ENCODE measurements at places on chromosomes 12 and 14.

DNA sequence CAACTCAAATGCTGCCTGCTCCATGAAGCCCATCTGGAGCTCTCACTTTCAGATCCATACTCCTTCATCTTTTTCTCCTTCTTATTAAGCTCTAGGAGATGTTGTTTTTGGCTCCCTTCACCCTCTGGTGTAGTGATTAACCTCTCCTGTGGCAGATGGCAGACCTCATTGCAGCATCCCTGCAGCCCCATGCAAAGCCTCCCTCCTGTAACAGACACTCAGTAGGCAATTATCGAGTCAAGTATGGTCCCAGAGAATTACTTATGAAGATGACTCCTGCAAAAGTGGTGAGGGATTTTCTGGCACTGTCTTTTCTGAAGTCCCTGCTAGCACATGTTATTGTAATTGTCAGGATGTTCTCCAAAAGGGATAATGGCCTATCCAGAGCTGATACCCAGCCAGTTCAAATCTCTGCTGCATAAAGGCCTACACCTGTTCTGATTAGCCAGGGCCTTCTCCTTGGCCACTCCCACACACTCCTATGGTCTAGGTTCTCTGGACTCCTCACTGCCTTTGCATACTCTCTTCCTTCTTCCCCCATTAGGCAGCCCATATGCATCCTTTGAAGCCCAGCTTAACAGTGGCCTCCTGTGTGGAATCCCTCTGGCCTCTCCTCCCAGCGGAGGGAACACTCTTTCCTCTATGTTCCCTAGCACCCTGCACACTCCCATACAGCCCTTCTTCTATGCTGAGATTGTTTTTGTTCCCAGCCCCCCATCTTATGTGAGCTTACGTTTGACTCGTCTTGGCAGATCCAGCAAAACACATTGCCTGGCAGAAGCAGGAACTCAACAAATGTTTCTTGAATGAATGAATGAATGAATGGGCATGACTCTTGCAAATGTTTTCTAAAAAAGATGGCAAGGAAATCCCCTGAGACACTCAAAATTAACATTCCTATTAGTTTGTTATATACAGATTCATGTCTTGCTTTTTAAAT, 43.9 kb upstream of the MDM1 start:
- no peak for DNase-seq

GRCh38 chr12:51686727-51687126, 95.7 kb downstream of the SCN8A start:
- no peak for DNase-seq

DNA sequence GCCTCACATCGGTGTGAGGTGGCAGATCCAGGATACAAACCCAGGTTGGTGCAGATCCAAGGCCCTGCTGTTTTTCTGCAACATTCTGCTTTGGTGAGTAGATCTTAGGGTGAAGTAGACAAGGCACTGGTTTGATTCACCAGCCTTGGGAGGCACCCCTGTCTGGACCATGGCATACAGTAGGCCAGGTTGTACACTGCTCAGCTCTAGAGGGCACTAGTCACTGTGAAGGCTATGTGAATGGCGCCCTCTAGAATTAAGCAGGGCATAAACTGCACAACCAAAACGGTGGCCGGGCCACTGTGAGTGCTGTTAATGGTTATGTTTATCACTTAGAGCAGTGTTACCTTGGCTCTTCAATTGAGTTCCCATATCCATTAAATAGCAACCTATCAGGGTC, 280.6 kb upstream of the PWP1 start:
- DNase-seq: no peak

- DNase-seq: peak; percentile 24
Observed at GRCh38 chr12:49533331-49533730, 5.5 kb upstream of the KCNH3 start.

- DNase-seq: no peak
Observed at GRCh38 chr14:34120185-34120977, 169.5 kb upstream of the EGLN3 start.

DNA sequence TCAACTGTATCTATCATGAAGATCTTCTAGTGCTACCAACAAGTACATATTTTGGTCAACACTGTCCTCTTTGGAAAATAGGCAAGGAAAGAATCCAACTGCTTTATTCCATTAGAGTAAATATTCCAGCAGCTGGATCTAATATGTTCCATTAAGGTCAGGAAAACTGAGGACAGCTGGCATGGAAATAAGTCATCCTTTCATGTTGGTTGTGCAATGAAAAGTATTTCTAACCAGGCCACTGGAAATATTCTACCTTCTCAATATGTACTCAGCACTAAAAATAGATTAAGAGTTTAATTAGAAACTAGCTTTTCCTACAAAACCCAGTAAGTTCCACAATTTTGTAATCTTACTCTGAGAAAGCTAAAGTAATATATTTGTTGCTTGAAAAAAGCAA, 19.6 kb downstream of the HIGD1C start:
- DNase-seq: no peak

DNA sequence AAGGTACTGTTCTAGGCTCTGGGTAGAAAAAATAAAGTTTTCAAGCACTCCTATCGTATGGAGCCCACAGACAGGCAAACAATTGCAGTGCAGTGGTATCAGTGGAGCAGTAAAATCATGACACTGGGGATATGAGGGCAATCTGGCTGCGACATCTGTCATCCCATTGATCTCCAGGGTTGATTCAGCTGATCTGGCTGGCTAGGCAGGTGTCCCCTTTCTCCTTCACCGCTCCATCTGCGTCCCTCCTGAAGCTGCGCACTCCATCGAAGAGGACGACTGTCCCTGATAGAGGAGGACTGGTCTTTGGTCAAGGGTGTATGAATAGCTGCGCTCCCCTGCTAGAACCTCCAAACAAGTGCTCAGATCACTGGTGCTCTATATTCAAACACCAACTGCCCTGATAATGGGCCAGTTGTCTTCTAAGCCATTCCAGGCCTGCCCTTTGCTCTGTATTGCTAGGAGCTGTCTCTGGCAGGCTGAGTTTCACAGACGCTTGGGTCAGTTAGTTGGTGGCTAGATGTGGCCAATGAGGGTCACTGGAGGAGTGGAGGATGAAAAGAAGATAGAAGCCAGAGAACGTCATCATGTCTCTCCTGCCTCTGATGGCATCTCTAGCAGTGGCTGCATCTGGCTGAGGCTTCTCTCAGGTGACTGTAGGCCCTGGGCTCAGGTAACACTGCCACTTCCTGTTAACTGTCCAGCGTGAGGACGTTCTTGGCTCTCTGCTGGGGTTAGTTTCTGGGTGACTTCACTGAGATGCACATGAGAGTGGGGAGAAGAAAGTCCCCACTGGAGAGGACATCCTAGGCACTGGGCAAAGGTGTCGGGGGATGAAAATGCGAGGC, 205.0 kb upstream of the FOXN3 start:
- DNase-seq: no peak

- no peak for DNase-seq
Observed at GRCh38 chr12:20807192-20808080, 3.1 kb upstream of the SLCO1B3 start.

GRCh38 chr12:101010896-101011295, 199.1 kb downstream of the SLC5A8 start:
- DNase-seq: no peak

DNA sequence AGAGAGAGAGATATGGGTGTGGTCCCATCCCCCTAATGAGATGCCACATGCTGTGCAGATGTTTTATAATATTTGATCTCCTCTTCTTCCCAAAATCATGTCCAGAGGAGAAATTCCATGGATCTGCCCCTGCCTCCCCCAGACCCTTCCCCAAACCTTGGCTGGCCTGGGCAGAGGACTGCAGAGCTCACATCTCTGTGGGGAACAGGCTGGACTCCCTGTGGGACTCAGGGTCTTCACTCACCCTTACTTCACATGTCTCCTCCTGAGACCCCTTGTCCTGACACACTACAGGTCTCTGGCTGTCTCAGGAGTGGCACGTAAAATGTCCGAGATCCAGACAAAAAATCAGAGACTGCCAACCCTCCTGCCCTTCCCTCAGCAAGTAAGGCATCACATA, 76.0 kb upstream of the CAPRIN2 start:
- DNase-seq: no peak

DNA sequence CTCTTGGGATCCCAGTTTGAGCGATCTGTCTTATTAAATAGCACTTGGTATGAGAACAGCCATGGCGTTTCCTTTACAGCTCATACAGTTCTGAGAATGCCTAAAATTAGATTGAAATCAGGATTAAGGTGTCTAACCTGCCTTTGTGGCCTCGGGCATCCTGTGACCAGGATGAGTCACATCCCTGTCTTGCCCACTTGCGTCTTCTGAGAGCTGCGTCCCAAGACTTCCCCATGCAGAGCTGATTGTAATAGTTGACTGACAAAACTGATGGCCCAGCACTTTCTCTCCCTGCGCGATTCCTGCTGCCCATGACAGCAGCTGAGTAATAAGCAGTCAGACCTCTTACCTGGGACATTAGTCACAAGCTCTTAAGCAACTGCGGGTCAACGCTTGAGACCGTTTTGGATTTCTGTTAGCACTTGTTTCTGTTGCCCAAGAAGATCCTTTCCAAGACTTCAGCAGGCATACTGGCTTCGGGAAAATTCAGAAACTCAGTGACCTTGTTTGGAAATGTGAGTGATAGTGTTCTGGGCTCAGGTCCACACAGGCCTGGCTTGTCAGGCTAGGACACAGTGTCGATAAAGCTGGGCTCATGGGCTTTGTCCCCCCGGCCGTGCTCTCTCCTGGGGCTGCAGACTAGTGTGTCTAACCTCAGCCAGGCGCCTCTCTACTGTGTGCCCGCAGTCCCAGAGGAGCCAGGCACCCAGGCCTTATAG, 169.9 kb upstream of the HIF1A start:
- DNase-seq: peak; percentile 83

GRCh38 chr12:100942984-100943749, 148.6 kb downstream of the ANO4 start:
- no peak for DNase-seq

DNA sequence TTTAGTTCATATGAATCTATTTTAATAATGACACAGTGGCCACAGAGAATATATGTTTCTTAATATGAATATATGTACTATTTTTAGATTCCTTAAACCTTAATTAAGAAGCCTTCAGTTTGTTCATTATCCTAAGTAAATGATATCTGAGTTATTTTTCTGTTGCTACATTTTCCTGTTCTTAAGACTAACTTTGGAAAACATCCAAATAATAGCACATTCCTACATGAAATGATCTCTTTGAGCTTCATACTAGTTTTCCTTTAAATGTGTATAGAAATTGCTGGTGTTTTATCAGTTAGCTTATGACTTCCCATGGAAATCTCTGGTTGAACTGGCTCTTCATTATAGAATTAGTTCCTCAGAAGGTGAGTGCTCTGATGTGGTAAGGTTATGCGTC, 72.1 kb downstream of the POLR3B start:
- no peak for DNase-seq

DNA sequence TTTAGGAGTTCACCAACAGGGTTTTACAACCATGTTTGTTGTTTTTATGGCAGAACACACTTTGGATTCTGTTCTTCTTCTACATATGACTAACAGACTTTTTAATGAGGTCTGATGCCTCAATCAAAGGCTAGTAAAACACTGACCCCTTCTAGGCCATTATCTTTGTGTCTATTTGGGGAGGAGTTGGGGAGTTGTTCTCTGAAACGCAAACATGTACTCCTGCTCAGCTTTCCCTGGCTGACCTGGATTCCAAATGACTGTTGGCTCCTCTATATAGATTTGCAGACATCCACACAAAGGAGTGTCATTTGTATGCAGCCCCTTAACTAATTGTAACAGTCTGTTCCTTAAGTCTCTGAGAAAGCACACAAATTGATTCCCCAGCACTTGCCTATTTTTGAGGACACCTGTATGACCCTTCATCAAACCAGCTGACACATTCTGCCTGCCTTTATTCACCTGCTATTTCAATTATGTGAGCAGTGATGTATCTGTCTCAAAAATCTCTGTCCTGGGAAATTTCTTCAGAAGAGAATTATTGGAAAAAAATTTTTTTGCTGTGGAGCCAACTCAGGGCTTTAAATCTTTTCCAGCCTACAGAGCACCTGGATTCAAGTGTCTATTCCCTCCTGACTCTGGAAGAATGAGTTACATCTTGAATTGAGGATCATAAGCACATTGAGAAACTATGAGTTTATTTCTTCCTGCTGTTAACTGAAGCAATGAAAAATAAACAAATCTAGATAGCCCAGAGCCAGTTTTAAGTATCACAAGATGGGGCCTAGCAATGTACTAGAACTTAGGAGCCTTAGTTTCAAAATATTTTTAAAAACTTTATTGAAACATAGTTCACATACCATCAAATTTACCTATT, 417.2 kb downstream of the RAD51B start:
- no peak for DNase-seq

GRCh38 chr12:65765436-65765813, 58.9 kb upstream of the HMGA2 start:
- no peak for DNase-seq

GRCh38 chr14:104284107-104284592, 145.8 kb downstream of the KIF26A start:
- DNase-seq: peak; percentile 60

DNA sequence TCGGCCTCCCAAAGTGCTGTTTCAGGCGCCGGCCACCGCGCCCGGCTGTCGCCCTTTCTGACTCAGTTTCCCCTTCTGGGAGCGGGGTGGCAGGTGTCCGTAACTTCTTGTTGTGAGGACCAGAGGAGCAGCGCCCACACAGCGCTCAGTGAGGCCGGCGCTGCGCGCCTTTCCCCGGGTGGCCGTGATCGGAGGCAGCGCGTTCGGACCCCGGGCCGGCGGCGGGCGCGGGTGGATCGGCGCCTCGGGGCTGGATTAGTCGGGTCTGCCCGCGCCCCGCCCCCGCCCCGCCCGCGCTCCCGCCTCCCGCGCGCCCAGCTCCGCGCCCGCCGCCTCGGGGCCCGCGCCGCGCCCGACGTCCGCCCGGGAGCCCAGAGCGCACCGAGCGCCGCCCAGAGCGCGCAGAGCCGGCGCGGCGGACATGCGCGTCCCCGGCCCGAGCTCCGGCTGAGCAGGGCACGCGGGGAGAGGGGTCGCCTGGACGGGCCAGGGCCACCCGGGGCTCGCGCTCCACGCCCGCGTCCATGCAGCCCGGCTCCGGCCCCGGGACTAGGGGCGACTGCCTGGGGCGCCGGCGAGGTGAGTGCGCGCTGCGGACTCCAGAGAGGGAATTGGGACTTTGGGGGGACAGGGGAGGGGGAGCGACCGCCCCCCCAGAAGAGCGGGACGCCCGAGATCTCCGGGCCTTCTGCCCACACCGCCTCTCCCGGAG, 50.6 kb downstream of the LRCOL1 start:
- DNase-seq: no peak

DNA sequence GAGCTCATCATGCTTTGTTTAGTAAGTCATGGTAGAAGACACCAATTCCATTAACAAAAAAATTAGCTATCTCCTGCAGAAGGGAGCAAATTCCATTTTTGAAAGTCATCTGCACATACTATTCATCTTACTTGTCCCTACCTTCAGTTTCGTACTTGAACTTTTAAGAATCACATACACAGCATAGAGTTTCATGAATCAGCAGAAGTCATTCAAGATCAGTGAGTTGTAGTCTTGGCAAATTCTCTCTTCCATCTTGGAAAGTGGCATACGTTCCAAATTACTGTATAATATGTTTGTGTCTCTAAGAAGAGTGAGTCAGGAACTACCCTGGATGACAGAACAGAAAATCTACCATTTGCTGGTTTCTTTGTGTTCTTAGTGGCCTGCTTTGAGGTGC, 14.1 kb downstream of the VRK1 start:
- DNase-seq: no peak

Measured in sigmoid colon (tissue), 7 donors.